ENCODE measurements at places on chromosomes 6 and 20.

DNA sequence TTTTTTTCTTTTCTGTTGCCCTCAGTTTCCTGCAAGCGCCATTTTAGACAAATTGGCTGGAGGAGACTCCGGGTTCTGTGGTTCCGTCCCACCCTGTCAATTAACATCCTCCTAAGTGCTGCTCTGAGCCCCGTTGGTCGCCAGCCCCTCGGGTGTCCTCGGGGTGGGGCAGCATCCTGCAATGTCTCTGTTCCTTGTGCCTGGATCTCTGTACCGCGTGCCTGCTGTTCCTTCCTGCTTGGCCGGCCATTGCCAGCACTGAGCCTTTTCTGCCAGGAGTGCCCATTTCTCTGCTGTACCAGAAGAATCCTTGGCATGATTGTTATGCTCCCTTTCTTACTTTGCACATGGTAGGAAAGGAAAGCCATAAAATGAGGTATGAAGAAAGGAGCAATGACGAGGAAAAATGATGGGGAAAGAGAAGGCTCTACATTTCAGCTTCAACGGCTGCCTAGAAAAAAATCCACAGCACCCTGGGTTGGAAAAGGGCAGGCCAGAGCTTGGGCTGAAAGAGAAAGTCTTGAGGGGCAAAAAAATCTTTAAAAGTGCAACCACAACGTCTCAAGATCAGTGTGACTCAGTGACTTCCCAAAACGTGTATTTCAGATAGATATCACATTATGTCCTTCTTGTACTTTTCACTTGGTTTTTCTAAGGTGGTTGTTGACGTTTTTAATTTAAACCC is 256.7 kb downstream of the CLIC5 start:
- peak; percentile 16 for DNase-seq

- no peak for DNase-seq
These were observed 95.2 kb upstream of the FLRT3 start for GRCh38 chr20:14432597-14432996.

DNA sequence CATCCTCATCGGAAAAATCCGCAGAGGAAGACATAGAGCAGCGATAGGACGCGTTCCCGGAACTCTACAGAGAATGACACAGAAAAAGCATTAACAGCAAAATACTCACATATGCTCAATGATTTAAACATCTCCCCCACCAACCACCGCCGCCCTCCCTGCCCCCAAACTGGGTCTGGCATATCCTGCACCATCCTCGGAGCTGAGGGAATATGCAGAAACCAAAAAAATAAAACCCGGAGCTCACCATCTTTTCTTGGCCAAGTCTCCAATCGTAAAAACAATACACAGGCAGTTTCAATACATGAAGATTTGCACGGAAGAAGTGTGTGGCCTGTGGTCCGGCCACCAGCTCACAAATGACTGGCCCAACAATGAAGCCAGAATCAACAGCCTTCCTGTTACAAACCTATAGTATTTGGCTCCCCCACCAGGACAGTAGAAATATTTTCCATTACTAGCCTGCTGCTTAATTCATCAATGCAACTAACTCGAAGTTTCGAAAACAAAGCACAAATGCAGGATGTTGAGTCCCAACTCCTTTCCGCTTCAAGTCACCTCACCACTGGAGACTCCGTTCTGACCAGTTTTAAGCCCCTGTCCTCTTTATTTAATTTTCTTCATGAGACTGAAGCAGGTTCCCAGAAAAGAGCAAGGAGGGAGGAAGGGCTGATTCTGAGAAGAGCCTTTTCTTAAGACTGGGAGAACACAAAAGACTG is 103.2 kb upstream of the BEND6 start:
- DNase-seq, result peak; percentile 85

GRCh38 chr6:15504040-15504495 is 158.8 kb downstream of the DTNBP1 start:
- no peak for DNase-seq

GRCh38 chr20:61798632-61799031 is 267.0 kb downstream of the TAF4 start:
- no peak for DNase-seq

- DNase-seq, result no peak
These were observed 327.5 kb downstream of the SYNE1 start for GRCh38 chr6:152309648-152310047.

GRCh38 chr20:10604865-10605440 is 68.8 kb downstream of the JAG1 start:
- DNase-seq, result no peak

DNA sequence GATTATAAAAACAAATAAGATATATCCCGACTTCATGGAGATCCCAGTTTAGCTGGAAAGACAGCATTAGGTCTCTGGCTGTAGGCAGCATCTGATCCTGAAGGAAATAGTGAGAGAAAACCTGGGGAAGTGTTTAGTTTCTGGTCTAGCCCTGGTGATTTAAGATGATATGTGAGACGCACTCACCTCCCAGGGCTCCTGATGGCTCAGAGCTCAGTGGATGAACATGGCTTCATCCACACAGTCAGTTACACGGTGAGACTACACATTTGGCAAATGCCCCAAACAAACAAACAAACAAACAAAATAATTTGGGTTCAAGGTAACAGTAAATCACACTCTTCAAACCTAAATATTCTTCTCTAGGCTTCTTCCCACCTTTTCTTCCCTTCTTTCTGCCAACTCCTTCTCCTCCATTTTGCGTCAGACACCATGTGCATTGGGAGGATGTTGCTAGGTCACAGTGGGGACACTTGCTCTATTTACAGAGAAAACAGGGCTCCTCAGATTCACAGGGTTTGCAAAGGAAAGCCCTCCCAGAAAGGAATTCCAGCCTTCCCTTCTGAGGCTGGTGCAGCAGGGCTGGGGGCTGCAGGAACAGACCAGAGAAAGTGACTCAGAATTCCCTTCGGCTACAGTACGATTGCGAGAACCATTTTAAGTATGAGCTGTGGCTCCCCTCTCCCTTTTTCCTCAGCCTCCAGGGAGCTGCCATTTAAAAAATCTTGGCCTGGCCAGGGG is 59.6 kb upstream of the SALL4 start:
- DNase-seq, result peak; percentile 72
